Activated gamma-delta T cell treated with anti-CD3 and anti-CD28 coated beads, Interleukin-2, amount 50 U/mL, for 16 hours (primary cell): ENCODE measurements at places on chromosomes 5 and 9.

DNA sequence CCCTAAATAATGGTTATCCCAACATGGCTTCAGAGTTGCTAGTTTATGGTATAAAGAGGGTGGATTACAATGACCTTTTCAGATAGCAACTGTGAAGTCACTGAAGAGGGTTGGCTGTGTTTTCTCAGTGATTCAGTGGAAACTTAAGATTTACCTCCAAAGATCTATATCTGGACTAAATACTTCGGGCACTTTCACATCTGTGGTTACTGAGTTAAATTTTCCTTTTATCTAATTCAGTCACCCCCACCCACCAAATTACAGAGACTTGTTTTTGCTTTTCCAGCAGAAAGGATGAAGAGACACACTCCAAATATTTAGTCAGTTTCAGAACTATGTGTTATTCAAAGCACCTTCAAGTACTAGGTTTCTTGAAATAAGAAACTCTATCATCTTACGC lies 573.2 kb downstream of the CCDC171 start:
- DNase-seq: no peak

- no peak for DNase-seq
Measured at GRCh38 chr5:61933787-61934626, 372.0 kb upstream of the KIF2A start.

GRCh38 chr9:129994882-129995281 lies 48.1 kb downstream of the FNBP1 start:
- DNase-seq: no peak

DNA sequence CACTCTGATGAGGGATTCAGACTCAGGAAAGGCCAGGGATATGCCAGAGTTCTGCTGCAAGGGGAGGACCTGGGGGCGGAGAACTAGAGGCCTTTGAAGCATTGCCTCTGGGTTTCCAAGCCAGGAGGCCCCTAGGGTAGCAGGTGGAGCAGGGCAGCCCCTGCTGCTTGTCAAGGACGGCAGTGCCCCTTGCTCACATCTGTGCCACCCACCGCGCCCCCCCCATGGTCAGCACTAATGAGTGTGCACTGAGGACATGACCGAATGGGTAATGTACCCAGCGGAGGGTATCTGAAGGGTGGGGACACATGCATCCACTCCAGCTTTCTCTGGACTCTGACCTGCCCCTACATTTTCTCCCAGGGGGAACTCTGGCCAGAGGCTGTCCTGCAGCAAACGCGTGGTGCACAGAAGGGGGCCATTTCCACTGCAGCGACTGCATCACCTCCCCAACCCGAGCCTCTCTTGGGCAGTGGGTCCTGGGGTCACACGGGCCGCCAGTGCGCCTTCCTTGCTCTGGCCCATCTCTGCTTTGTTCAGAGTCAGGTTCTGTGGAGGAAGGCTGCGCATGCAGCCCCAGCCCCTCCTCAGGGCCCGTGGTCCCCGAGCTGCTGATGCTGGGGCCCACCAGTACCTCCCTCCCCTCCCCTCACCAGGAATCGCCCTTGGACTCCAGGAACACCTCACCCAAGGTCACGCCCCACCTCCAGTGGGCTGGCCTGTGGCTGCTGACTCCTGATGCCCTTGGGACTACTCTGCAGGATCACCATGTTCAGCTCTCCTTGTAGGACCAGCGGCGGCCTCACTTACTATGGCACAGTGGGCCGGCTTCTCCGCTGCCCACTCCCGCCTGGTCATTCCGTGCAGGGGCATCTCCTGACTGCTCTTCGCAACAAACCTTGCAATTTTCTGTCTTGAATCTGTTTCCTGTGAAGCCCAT lies 31.2 kb downstream of the STC2 start:
- DNase-seq: no peak

GRCh38 chr5:169440107-169440705 lies 139.3 kb upstream of the SLIT3 start:
- DNase-seq: no peak

DNA sequence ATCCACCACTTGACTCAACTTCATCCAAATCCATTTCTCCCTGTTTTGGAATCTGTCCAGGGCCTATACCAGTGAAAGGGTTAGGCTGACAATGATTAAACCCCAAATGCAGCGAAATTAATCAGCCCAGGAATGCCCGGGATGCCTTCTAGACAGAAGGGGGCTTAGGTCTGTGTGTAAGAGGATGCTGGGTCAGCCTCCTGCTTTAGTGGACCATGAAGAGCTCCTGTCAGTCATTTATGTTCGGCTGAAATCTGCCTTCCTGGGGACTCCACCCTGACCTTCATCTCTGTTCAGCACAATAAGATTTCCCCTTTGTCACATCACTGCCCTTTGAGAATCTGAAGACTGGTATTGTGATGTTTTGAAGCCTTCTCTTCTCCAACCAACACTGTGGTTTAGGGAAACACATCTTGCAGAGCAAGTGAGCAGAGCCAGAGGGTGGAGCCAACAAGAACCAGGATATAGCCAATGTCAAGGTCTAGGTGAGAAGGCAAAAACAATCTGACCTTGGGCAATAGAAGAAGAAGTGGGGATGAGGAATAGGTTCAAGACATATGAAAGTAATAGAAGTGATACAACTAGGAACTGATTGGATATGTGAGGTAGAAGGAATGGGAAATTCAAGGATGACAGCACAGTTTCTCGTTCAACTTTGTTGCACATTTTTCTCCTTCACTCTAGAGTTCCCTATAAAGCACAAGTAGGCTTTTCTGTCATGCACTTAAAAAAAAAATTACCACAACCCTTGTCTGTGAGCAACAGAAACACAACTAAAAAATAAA lies 234.4 kb downstream of the ARHGAP26 start:
- no peak for DNase-seq

- DNase-seq: no peak
Measured at GRCh38 chr9:4416467-4416866, 73.8 kb upstream of the SLC1A1 start.

- DNase-seq: no peak
Measured at GRCh38 chr9:28053096-28053777, 480.0 kb upstream of the C9orf72 start.

DNA sequence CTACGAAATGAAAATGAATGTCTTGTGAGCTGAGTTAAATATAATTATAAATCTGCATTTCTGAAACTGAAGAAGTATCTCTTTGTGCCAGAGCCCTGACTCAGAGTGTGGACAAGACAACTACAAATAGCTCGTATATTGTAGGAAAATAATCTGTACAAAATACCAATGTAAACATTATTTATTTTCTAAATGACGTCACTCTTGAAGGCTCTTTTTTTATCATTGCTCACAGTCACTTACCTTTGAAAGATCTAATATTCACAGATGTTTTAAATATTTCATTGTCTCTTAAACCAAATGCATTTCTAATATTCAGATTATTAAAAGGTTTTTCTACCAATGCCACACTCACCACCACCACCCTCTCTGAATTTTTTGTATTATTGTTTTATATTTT lies 226.1 kb downstream of the SLCO4C1 start:
- no peak for DNase-seq

- no peak for DNase-seq
Measured at GRCh38 chr5:33810491-33811120, 81.2 kb downstream of the ADAMTS12 start.

DNA sequence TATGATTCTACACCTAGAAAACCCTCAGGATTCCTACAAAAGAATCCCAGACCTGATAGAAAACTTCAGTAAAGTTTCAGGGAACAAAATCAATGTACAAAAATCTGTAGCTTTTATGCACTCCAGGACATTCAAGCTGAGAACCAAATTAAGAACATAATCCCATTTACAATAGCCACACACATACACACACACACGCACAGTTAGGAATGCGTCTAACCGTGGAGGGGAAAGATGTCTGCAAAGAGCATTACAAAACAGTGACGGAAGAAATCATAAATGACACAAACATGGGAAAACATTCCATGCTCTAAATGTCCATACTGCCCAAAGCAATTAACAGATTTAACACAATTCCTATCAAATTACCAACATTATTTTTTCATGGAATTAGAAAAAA lies 51.4 kb upstream of the CAST start:
- no peak for DNase-seq

GRCh38 chr5:100043475-100043874 lies 491.7 kb upstream of the FAM174A start:
- DNase-seq: no peak

GRCh38 chr9:133619791-133620190 lies 10.6 kb upstream of the FAM163B start:
- no peak for DNase-seq

DNA sequence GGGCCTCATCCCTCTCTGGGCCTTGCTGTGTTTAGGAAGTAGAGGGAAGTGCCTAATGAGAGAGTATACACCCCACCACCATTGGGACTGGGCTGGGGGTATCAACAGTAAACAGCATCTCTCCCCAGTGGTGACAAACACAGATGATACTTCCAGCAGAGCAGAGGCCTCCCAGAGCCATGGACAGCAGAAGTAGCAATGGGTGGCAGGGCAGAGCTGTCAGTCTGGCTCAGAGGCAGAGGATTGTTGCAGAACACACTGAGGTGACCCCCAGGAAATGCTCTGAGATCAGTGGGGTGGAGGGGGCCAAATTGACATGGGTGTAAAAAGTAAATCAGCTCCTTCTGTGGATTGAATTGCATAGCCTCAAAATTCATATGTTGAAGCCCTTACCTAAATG lies 12.1 kb upstream of the P4HA2 start:
- no peak for DNase-seq

DNA sequence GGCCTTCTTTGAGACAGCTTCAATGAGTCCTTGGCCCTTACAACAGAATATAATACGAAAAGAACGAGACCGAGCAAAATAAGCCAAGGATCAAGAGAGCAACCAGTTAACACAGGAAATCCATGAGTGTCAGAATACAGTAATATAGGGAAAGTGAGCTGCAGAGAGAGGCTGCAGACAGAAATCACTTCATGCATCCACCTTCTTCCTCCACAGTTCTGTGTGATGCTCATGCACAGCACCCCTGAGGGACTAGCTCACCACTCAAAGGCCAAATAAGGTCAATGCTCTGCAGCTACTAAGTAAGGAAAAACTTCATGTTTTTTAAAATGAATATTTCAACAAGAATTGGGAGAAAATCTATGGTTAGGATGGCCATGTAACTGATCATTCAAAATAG lies 257.1 kb downstream of the MCTP1 start:
- DNase-seq: no peak

DNA sequence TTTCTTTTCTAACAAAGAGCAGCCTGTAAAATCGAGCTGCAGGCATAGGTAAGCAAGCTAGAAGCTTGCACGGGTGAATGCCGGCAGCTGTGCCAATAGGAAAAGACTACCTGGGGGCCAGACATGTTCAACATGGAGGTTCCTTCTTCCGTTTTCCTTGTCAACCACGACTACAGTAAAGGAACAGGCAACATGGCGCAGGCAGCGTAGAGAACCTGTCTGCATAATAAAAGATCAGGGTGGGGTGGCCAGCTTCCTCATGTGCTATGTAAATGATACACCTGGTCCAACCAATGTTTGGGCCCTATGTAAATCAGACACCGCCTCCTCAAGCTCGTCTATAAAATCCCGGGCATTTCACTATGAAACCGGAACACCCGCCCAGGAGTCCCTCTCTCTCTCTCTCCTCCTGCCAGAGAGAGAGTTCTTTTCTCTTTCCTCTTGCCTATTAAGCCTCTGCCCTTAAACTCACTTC lies 103.8 kb upstream of the LIFR start:
- DNase-seq: no peak

DNA sequence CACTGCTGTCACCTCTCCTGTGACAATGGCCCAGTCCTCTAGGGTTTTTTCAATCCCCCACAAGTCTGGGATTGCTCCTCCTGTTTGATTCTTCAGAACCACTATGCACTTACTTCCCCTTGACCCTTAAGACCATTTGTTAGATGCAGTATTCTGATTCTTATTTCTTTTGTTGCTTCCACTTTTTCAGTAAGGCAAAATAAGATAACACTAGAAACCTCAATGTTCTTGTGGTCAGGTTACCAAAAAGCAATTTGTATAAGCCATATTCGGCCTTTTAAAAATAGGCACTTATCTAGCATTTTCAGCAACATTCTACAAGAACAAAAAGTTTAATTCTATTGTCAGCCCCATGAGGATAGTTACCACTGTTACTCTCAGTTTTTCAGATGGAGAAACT lies 220.0 kb downstream of the KDM4C start:
- DNase-seq: no peak

DNA sequence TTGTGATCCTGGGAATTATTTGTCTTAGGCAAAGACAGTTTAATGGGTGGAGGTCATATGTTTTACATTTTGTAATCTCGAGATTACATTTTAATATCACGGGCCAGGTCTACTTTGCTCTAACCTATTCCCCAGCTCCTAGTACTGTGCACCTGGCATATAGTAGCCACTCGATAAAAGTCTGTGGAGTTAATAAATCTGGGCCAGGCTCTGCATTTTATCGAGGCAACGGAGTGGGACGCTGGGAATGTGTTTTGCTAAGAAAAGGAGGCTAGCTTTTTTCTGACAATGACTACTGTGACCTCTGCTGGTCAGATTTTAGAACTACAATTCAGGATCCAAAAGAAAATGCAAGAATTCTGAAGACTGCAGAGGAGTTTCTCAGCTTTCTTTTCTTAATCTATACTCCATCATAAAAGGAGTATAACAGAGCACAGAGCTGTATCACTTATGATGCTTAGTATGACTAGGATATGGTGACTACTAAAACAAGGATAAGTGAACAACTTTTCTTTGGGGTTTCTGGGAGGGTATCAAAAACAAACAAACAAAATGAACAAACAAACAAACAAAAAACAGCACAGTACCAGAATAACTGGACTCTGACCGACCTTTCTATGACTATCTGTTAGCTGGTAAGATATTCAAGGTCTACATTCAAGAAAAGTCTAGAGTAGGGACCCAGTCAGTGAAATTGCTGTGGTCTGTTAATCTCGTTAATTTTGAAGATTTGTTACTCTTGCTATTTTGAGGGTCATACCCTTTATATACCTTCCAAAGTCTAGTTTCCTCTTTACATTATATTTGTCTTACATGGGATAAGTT lies 46.1 kb upstream of the CER1 start:
- no peak for DNase-seq

DNA sequence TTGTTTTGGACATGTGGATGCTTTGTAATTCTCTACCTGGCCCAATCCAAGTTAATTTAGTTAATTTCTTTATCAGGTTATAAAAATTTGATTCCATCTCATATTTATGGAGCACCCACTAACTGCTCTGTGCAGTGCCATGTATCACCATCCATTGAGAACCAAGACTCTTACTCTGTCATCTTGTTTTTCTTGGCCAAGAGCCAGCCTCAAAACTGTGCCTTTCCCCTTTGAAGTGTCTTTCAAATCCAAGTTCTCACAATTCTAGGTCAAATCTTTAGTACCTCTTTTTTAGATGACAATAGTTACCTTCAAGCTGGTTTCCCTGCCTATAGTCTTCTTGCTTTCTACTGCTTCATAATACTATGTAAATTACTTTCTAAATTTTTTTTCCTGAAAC lies 3.2 kb downstream of the COMMD10 start:
- DNase-seq: no peak

DNA sequence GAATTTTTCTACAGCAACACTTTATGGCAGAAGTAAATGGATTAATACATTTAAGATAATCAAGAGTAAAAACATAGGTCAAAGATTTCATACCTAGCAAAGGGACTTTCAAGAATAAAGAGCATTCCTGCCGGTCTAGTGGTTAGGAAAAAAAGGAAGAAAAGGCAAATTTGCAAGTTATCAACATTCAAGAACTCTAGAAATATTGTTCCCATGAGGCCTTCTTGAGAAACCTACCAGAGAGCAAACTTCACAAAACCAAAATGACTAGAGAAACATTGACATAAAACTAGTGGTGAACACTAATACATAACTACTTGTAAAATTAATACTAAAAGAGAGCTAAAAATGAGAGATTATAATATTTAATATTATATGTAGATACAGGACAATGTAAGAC lies 320.2 kb upstream of the RGMB start:
- DNase-seq: no peak

- DNase-seq: no peak
Measured at GRCh38 chr5:133219296-133219695, 167.5 kb downstream of the HSPA4 start.
